ENCODE measurements at places on chromosomes 1 and 21. TPM values are rescaled to one million over a fixed set of nuclear protein-coding genes. Genes with fewer than 3 reads are reported as not detected.

CFAP74 gene
- total RNA-seq, result not detected

BEND5 gene
- not detected for total RNA-seq

DNA sequence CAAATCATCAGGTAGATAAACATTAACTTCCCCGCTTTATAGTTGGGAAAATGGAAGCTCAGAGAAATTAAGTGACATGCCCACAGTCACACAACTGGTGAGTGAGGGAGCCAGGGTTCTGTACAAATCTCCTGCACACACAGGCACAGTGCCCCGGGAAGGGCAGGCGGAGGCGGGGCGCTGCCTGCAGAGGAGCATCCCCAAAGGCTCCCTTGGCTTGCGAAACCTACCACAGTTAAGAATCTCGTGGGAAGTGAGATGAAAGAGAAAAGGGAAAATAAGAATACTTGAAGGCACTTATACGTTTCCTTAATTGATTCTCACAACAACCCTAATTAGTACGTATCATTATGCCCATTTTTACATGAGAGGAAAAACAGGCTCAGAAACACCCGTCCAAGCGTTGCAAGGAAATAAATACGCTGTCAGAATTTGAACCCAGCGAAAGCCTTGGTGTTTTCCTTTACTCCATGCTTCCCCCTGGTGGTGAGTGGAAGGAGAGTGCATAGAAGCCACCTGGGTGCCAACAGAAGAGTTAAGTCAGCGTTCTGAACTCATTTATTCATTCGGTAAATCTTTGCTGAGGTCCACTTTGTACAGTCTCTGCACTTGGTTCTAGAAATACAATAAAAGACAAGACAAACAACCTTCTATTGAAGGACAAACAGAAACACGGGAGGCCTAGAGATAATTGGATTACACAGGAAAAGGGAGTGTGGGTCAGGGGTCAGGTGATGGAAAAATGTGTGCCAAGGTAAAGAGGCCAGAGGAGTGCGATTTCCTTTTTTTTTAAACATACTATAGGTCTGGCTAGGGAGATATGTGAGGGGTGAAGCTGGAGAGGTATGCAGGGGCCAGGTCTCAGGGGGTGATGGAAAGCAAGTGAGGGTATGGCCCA is 28.4 kb downstream of the ACP6 start:
- DNase-seq, result peak; percentile 67

DNA sequence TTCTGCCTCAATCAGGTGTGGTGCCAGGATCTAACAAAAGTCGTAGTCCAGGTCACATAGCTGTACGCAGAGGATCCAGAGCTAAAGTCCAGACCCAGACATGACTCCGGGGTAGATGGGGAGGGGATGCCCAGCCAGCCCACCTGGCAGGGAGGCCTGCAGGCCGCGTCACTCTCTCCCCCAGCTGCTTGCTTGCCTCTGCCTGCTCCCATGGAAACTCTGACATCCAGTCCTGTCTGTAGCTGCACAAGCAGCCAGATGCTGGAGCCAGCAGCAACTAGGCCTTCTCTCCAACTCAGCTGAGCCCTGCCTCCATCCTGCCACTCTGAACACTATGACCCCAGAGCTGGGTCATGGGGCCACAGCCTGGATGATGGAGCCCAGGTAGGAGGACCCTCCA is 8.1 kb downstream of the COL8A2 start:
- DNase-seq, result no peak

- no peak for DNase-seq
Observed at GRCh38 chr1:167627615-167627864, 2.5 kb upstream of the RCSD1 start.
